Fibroblast of the conjunctiva (primary cell): ENCODE measurements at places on chromosomes 3 and 15.
A peak's percentile ranks its signal among the peaks of the same experiment; 100 is the strongest.

DNA sequence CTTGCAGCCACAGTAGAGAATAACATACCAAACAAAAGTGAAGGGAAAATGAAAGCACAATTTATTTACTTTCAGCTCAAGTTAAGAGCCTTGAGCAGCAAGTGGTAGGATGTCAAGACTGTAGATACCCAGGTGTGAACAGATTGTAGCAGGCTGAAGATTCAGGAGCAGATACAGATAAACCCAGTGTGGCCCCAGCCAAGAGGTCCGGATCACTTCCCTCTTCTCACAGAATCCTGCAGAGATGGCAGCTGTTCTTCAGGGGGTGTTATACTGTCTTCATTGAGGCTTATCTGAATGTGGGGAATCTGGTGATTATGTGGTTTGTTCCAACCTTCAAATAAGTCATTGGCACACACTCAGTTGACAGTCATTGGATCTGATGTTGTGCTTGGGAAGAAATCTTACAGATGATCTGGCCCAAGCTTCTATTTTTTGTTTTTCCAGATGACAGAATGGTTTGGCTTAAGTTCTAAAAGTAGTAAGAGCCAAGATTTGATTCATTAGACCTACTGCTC, 2.2 kb downstream of the STARD9 start:
- peak; percentile 78 for DNase-seq

GRCh38 chr3:157573780-157574378, 70.7 kb upstream of the VEPH1 start:
- no peak for DNase-seq

GRCh38 chr3:18135060-18135814, 289.9 kb downstream of the SATB1 start:
- DNase-seq, result no peak

- DNase-seq, result no peak
Observed at GRCh38 chr3:180492047-180492446, 109.9 kb upstream of the TTC14 start.
